COR-L47 (cell line): ENCODE measurements at places on chromosomes 13 and 19.

GRCh38 chr19:13691569-13692435 is 72.5 kb upstream of the MRI1 start:
- DNase-seq, result peak; percentile 55

DNA sequence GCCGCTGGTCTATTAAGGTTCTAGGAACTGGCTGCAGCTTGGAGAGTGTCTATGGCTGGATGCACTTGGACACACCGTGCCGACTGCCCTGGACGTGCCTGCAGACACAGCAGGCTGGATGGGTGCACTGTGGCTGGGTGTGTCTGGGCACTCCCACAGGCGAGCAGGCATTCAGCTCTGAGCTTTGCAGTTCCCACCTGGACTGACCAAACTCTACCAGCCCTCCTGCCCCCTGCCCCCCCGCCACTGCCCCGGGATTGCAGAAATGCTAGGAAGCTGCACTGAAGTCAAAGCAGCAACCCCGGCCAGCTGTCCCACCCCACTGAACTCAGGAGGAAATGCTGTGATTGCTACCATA is 7.0 kb upstream of the LRP3 start:
- no peak for DNase-seq

DNA sequence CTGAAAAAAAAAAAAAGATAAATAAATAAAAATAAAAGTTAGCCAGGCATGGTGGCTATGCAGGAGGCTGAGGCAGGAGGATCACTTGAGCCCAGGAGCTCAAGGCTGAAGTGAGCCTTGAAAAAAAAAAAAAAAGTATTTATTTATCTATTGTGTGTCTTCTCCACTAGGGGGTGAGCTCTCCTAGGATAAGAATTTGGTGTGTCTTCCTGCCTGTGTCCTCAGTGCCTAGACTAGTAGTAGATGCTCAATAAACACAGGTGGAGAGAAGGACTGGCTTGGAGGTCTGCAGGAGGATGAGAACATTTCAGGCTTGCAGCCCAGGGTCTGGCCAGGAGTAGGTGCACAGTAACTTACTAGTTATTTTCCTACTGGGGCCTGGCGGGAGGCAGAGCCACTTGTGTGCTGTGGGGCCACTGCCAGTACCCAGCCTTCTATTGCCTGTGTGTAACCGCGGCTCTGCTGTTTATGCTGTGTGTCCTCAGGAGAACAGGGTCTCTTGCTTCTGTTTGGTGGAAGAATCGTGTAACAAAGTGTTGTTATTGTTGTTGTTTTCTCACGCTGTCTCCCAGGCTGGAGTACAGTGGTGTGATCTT is 5.4 kb downstream of the LMTK3 start:
- peak; percentile 35 for DNase-seq

DNA sequence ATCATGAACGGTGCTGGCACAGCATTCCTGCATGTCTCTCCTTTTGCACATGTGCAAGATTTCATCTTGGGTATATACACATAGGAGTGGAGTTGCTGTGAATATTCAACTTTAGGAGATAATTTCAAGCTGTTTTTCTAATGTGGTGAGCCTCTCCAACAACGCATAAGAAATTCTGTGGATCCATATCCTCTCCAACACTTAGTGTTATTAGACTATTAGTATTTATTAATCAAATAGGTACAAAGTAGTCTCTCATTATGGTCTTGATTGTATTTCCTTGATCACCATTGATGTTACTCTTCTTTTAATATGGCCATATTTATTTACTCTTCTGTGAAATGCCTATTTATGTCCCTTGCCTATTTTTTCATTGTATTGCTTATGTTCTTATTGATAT is 114.5 kb downstream of the URI1 start:
- no peak for DNase-seq

- no peak for DNase-seq
These were observed 6.1 kb upstream of the CYSLTR2 start for GRCh38 chr13:48647625-48648024.
